ENCODE measurements at places on chromosomes 11 and 22. TPM values are rescaled to one million over a fixed set of nuclear protein-coding genes. Genes with fewer than 3 reads are reported as not detected.
A peak's percentile ranks its signal among the peaks of the same experiment; 100 is the strongest.

DNA sequence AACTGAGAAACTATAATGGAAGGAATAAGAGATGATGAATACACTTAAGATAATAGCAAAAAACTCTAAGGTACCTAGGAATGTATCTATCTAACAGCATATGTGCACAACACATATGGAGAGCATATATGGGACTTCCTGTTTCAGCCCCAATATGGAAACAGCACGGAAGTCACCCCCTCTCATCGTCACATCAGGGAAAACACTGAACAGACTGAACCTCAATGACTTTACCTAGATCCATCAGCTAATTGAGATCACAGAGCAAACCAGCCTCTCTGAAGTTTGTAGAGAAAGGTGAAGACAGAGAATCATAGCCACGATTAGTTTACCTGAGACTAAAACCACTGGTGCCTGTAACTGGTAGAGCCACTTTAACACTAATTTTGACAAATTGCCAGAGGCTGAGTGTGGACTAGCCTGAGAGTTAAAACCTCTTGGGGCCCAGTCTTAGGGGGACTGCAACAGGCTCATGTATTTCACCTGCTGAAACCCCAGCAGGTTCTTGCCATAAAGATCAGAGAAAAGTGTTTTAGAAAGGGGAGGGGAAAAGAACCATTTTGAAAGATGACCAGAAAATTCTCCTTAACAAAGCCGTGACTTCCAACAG is 722.6 kb downstream of the TBC1D22A start:
- no peak overlapping the region for H3K27ac ChIP-seq
- H3K4me3 ChIP-seq = no peak overlapping the region
- DNase-seq = no peak

DNA sequence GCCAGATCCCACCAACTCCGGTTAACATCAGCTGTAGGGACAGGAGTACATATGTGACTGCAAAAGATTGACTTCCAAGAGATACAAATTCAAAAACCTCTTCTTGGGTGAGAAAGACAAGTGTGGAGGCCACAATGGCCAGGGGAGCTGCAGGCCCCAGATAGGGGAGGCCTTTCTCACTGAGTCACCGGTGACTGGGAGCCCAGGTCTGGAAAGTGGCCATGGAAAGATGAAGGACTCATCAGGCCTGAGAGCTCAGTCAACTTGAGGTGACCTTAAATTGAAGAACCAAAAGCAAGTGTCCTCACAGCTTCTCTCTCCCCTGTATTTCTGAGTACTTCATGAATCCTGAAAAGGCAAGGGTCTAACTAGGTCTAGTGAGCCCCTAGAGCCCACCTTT is 90.4 kb upstream of the CLPB start:
- H3K27ac ChIP-seq = no peak overlapping the region
- no peaks in the 10 kb centered on the region for H3K4me1 ChIP-seq
- no peaks in the 10 kb centered on the region for H3K27me3 ChIP-seq
- no peak for DNase-seq
- no peaks in the 10 kb centered on the region for H3K36me3 ChIP-seq

GRCh38 chr11:65826984-65827735 is 6.6 kb upstream of the SNX32 start:
- no peak for DNase-seq
- no peaks in the 10 kb centered on the region for H3K36me3 ChIP-seq
- peaks cover 6% of the 10 kb centered on the region for H3K4me1 ChIP-seq

DNA sequence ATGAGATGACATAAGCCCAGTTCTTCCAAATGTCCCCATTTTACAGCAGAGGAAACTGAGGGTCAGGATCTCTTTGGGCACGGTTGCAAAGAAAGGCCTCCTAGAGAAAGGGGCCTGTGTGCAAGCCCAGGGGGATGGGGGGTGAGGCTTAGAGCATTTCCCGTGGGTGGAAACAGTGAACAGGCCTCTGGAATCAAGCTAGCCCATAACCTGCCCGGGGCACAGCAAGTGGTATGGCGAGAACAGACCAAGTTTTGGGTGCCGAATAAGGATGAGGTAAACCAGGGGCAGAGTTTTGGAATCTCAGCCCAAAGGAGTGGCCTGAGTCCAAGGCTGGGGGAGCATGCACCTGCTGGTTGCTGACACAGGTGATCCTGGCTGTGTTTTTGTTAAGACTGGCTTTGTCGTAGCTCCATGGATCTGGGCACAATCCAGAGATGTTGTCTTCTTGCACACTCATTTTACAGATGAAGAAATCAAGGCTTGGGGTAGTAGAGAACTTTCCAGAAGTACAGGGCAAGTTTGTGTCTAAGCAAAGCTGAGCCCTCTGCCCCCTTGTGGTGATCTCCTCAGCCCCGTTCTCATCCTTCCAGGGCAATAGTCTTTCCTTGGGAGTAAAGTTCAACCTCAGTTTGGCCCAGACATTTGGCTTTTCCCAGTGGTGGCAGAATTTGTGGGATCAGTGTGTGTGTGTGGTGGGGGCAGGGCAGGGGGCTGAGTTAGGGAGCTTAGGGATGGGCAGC is 53.5 kb upstream of the MYEOV start:
- no peaks in the 10 kb centered on the region for H3K4me1 ChIP-seq
- peak; percentile 63 for DNase-seq

DNA sequence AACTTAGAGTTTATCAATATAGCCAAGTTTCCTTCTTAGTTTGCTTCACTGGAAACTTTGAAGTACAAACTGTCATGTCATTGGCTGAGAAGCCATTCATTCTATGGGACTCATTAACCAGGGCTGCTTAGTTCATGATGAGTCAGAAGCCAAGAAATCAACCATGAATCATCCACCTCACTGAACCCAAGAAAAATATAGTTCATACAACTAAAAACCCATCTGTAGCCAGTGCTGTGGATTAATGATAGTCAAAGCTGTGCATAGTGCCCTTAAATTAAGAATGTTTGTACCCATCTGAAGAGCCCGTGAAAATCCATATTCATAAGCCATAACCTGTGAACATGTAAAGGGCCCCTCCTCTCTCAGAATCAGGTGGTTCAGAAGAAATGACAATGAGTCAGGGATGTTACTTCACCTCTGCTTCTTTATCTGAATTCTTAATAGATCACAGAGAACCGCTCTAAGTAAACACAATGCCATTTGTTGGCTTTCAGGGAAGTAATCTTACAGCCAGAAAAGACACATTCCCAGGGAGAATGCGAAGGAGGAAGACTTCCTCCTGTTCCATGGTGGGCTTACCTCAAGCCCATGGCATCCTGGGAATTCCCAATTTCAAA is 25.4 kb downstream of the MMP20 start:
- no peaks in the 10 kb centered on the region for H3K27me3 ChIP-seq
- peak overlapping the region; percentile 47 for H3K27ac ChIP-seq
- no peak overlapping the region for H3K4me3 ChIP-seq
- H3K4me1 ChIP-seq = no peaks in the 10 kb centered on the region

- no peaks in the 10 kb centered on the region for H3K4me1 ChIP-seq
- H3K27ac ChIP-seq = no peak overlapping the region
- H3K36me3 ChIP-seq = no peaks in the 10 kb centered on the region
- no peak for DNase-seq
Observed at GRCh38 chr11:79193663-79194310, 247.0 kb downstream of the TENM4 start.

- no peaks in the 10 kb centered on the region for H3K4me1 ChIP-seq
- H3K27ac ChIP-seq = peak within 1 kb of the TSS; percentile 67
- peak; percentile 86 for DNase-seq
- no peaks in the 10 kb centered on the region for H3K36me3 ChIP-seq
- H3K27me3 ChIP-seq = no peaks in the 10 kb centered on the region
Observed at GRCh38 chr11:122655527-122656072, at the start of gene UBASH3B. UBASH3B (plus strand) TSS chr11:122655722; CDS start chr11:122656050, 328 bp downstream.

DNA sequence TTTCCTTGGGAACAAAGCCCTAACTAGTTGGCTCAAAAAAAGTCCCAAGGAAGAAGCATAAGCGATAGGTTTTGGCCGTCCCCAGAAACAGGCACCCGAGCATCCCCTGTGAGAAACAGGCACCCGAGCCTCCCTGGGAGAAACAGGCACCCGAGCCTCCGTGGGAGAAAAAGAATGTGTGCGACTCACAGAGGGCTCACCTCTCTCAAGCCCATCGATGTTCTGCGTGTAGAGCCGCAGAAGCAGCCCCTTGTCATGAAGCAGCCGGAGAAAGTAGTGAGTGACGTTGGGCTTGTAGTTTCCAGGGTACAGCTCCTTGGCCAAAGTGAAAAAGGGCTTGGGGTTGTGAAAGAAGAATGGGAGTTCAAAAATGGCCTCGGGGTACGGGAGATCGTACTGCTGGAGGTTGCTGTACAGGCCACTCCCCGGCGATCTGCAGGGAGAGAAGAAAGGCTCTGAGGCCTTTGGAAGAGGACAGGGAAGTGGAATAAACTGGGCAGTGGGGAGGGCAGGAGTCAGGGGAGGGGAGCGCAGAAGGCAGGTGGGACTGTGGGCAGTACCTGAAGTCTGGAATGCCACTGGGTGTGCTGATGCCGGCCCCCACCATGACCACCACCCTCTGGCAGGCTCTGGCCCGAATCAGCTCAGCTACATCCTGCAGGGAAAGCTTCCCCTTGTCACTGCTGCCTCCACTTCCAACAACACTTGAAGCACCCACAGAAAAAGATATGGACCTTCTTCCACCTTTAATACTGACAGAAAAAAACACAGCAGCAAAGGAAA is 3.2 kb downstream of the SIRT3 start:
- no peak overlapping the region for H3K4me3 ChIP-seq
- no peak overlapping the region for H3K27ac ChIP-seq
- no peaks in the 10 kb centered on the region for H3K27me3 ChIP-seq
- H3K36me3 ChIP-seq = no peaks in the 10 kb centered on the region
- no peak for DNase-seq

GRCh38 chr22:45221201-45221600 is 19.5 kb downstream of the KIAA0930 start:
- H3K27me3 ChIP-seq = no peaks in the 10 kb centered on the region
- H3K36me3 ChIP-seq = no peaks in the 10 kb centered on the region
- no peak for DNase-seq
- no peak overlapping the region for H3K4me3 ChIP-seq
- no peak overlapping the region for H3K27ac ChIP-seq
- H3K4me1 ChIP-seq = peaks cover 3% of the 10 kb centered on the region

- H3K36me3 ChIP-seq = no peaks in the 10 kb centered on the region
- peak overlapping the region; percentile 6 for H3K27ac ChIP-seq
- no peaks in the 10 kb centered on the region for H3K27me3 ChIP-seq
Observed at GRCh38 chr11:14082338-14082737, 119.8 kb downstream of the SPON1 start.

DNA sequence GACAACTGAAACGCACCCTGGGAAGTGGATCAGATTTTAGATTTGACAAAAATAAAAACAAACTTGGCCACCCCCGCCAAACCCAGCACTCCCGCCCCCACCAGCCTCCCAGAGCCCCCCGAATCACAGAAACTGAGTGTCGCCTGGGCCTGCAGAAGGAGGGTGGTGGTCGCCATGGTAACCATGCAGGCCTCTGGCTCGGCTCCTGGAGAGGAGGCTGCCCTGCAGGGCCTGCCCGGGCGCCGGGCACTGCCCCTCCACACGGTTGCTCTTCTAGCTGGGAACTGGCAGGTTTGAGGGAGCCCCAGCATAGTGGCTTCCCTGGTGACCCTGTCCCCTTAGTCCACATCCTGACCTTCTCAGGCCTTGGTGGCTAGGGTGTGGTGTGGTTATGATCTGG is 19.3 kb downstream of the CACNA1I start:
- H3K27ac ChIP-seq = no peak overlapping the region
- H3K4me1 ChIP-seq = no peaks in the 10 kb centered on the region
- DNase-seq = no peak
- no peaks in the 10 kb centered on the region for H3K27me3 ChIP-seq
- no peaks in the 10 kb centered on the region for H3K36me3 ChIP-seq
- H3K4me3 ChIP-seq = no peak overlapping the region

Gene SMC1B
- total RNA-seq = not detected

Gene LGALS12
- total RNA-seq = not detected

Gene CSF2RB
- total RNA-seq = 5.2 TPM

Gene C1QTNF5
- 8.7 TPM for total RNA-seq

Gene CNGA4
- total RNA-seq = not detected

Gene INPP5J
- 18.3 TPM for total RNA-seq
